Neural crest cell (in vitro differentiated cells): ENCODE measurements at places on chromosomes 13 and 19. TPM values are rescaled to one million over a fixed set of nuclear protein-coding genes. Genes with fewer than 3 reads are reported as not detected.

DNA sequence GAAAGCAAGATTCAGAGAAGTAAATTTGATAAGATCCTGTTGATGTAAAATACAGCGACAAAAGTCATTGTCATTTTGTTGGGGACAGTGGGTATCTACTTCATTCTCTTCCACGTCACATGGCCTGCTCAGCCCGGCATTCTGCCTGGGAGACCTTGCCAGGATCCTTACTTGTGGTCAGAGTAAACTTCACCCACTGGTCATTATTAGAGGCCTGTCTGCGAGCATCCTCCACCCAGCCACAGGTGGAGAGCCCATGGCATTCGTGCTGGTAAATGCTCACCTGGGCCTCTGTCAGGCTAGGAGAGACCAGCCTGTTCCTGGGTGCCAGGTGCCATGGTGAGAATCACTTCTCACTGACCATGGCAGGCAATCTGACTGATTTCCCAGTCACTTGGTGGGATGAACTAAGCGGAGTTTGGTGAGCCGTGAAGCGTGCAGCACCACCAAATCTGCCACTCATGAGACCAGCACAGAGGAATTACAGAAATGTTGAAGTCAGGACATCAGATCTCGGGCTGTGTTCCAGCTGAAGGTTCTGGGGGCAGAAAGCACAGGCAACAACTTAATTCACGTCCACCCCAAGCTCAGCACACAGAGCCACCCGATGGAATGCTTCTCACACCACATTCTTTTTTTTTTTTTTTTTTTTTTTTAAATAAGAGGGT lies 107.0 kb downstream of the SIPA1L3 start:
- H3K4me3 ChIP-seq, result no peak overlapping the region
- no peaks in the 10 kb centered on the region for H3K27me3 ChIP-seq
- DNase-seq, result no peak

- no peak overlapping the region for H3K4me3 ChIP-seq
- no peaks in the 10 kb centered on the region for H3K36me3 ChIP-seq
- no peaks in the 10 kb centered on the region for H3K4me1 ChIP-seq
- no peak overlapping the region for H3K27ac ChIP-seq
These were observed 8.4 kb downstream of the ONECUT3 start for GRCh38 chr19:1761528-1762242.

GRCh38 chr13:59748046-59748445 lies 415.7 kb downstream of the DIAPH3 start:
- no peaks in the 10 kb centered on the region for H3K36me3 ChIP-seq
- H3K27me3 ChIP-seq, result no peaks in the 10 kb centered on the region
- peaks cover 33% of the 10 kb centered on the region for H3K4me1 ChIP-seq
- H3K27ac ChIP-seq, result no peak overlapping the region
- no peak overlapping the region for H3K4me3 ChIP-seq

DNA sequence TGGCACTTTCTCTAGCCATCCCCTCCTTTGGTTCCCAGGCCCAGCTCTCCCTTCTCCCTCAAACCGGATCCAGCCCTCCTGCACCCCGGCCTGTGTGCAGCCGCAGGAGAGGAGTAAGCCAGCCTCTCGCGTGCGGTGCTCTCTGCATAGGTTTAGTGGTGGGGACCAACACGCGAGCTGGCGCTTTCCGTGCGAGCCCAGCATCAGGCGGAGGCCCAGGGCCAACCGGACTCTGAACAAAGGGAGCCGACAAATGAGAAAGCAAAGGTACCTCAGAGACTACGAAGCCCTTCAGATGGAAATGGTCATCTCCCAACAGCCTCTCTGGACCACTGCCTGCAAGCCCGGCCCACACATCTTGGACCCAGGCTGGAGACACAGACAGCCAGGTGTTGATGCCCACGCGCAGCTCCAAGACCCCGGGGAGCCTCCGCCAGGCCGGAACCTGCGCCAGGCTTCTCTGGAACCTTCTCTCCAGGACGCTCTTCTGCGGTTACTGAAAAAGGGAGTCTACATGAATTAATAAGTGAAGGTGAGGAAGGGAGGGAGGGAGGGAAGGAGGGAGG lies 16.5 kb upstream of the LATS2 start:
- DNase-seq, result no peak
- no peaks in the 10 kb centered on the region for H3K36me3 ChIP-seq
- peak overlapping the region; percentile 69 for H3K4me3 ChIP-seq
- peak overlapping the region; percentile 78 for H3K27ac ChIP-seq

- peaks cover 12% of the 10 kb centered on the region for H3K4me1 ChIP-seq
- no peak overlapping the region for H3K4me3 ChIP-seq
- H3K27ac ChIP-seq, result peak overlapping the region; percentile 81
- H3K36me3 ChIP-seq, result no peaks in the 10 kb centered on the region
- H3K27me3 ChIP-seq, result no peaks in the 10 kb centered on the region
These were observed 507.9 kb downstream of the UQCRFS1 start for GRCh38 chr19:28705008-28705407.

DNA sequence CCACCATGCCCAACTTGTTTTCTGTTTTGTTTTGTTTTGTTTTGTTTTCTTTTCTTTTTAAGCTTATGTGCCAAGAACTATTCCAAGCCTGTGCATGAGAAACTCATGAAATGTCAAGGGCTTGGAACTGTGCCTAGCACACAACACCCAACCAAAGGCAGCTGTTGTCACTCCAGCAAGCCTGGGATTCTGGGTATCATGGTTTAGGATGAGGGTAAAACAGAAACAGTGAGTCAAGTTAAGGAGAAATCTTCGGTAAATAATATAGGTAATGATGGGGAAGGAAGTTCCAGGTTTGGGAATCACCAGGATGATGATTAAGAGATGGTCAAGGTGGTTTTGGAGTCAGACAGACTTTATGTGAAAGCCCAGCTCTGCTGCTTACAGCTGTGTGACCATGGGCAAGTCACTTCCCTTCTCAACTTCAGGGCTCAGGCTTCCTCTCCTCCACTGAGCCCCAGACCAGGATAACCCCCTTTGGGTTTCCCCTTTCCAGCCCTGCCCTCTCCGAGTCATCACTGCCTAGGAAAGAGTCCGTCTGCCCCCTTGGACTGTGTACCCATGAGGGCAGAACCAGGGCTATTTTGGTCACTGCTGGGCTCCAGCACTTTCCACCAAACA lies 5.0 kb downstream of the PVR start:
- no peaks in the 10 kb centered on the region for H3K27me3 ChIP-seq
- H3K27ac ChIP-seq, result no peak overlapping the region
- no peak overlapping the region for H3K4me3 ChIP-seq
- DNase-seq, result no peak

CLDND2 gene
- total RNA-seq, result 0.84 and 1.1 TPM in 2 replicates

MUC16 gene
- total RNA-seq, result 0.02 TPM in 1 of 2 replicates, not detected in the other

CDC16 gene
- 72.4 and 80.2 TPM in 2 replicates for total RNA-seq
